ENCODE measurements at places on chromosomes 3 and 15.

DNA sequence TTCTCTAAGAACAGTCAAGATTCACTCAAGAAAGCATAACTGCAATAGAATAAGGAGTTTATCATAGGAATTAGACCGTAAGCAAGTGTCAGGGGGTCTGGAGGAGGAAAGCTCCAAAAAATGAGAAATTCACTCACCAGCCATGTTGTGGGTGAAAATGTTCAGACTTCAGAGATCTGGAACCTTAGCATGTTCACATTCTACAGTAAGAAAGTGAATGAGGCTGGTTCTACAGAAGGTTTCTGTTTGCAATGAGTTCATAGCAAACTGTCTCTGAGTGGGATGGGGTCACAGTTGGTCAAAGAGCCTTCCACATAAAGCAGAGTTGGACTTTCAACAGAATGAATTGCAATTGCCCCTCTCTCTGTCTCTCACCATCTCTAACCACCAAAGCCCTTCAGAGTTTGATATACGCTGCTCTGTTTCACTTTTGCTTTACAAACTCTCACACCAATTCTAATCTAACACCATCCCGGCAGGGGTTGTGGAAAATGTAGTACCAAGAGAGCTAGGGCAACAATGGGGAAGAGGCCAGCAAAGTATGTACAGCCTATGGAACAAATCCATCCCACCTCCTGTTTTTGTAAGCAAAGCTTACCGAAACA lies 581.8 kb upstream of the UBE2E2 start:
- DNase-seq, result no peak

- DNase-seq, result no peak
Measured at GRCh38 chr3:13370609-13371008, 49.5 kb downstream of the NUP210 start.

DNA sequence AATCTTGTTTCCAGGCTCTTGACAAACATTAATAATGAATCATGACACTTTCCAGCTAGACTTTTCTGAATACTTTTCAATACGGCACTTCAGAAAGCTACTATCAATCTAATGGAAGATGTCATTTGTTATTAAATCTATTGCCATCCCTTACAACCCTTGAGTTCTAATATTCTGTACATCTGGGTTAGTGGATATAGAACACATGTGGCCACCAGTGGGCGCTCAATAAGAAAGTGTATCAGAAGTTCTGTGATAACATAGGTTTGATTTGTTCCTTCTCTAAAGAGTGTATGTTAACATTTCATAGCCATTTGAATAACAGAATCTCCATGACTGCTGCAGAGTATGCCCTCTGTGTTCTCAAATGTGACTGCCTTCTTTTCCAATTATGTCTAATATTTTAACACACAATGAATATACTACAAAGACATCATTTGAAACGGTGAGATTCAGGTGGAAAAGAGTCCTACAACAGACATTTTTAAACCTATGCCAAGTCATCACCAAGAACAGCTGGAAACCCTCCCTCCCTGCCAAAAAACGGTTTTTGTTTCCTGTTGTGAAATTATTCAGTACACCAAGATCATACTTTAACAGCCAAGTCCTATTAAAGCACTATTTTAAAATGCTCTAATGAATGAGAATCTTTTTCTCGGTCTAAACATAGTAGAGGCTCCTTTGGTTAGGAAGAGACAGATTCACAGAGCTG lies 22.2 kb downstream of the ALDH1A2 start:
- DNase-seq, result no peak

DNA sequence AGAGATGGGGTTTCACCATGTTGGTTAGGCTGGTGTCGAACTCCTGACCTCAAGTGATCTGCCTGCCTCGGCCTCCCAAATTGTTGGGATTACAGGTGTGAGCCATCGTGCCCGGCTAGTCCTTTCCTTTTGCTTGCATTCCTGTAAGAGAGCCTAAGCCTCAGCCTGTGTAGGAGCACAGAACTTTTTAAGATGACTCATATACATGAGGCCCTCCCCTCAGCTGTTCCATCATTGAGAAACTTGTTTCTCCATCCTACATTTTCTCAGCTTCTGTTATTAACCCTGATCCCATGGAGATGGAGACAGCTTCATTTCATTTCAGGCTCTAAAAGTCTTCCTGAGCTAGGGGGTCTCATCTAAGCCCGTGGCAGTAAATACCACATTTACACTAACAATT lies 123.3 kb downstream of the PLOD2 start:
- DNase-seq, result no peak

- no peak for DNase-seq
Measured at GRCh38 chr15:40409366-40409765, 3.8 kb downstream of the IVD start.

DNA sequence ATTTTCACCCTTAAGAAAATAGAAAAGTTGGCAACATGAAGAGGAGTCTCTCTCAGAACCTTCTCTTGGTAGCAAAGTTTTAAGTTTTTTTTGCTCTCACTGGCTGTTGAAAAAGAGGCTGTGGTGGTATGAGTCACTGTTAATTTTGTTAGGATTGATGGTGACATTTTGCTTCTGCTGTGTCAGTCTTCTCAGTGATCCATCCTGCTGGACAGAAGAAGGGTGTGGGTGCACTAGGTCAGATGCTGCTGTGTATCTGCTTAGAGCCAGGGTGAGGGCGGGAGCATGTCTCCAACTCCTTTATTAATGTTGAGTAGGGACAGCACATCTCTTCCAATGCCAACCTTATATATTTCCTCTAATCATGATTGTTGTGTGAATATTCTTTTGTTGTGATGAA lies 369.5 kb downstream of the FEZF2 start:
- DNase-seq, result no peak

GRCh38 chr3:97952872-97953271 lies 19.4 kb downstream of the RIOX2 start:
- no peak for DNase-seq

Measured in activated effector memory CD4-positive, alpha-beta T cell treated with Interleukin-2 at 50 U/mL for 16 hours (primary cell).